NCI-H187 treated with DMSO at 0.1 percent for 48 hours (cell line): ENCODE measurements at places on chromosomes 12 and 14.

GRCh38 chr14:103108749-103109207 lies 14.3 kb downstream of the EXOC3L4 start:
- no peak for DNase-seq

- no peak for DNase-seq
These were observed 2.3 kb upstream of the ZNF384 start for GRCh38 chr12:6691473-6691872.

DNA sequence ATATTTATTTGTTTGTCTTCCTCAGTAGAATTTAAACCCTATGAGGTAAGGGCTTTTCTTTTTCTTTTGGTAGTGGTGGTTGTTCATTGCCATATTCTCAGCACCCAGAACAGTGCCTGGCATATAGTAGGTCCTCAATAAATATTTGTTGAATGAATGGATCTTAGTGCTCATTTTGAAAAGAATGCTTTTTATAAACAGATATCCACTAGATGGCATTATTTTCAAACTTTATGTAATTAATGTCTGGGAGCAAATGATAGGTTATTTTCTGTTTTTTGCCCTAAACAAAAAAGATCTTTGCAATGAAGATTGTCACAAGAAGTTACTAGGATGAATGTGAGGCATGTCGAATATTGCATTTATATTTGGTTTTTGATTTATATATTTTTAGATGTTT lies 64.1 kb downstream of the RAD51B start:
- DNase-seq, result no peak

GRCh38 chr12:94674835-94675234 lies 24.5 kb upstream of the TMCC3 start:
- DNase-seq, result no peak

GRCh38 chr14:38243696-38244240 lies 12.1 kb downstream of the CLEC14A start:
- DNase-seq, result no peak

DNA sequence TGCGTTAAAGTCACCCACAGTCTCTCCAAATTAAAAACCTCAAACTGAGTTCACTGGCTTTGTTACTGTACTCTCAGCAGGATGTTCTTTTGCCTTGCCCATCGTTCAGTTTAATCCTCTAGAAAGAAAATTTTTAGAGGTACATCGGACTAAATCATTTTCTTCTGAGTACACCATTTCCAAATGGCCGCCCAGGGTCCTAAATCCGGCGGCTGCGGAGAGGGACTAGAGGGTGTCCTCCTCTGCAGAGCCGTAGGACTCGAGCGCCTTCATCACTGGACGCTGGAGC lies 1.4 kb downstream of the LIN7A start:
- no peak for DNase-seq

GRCh38 chr12:129246630-129247029 lies 393.4 kb downstream of the GLT1D1 start:
- no peak for DNase-seq

GRCh38 chr14:95263527-95264231 lies 56.0 kb downstream of the CLMN start:
- no peak for DNase-seq

DNA sequence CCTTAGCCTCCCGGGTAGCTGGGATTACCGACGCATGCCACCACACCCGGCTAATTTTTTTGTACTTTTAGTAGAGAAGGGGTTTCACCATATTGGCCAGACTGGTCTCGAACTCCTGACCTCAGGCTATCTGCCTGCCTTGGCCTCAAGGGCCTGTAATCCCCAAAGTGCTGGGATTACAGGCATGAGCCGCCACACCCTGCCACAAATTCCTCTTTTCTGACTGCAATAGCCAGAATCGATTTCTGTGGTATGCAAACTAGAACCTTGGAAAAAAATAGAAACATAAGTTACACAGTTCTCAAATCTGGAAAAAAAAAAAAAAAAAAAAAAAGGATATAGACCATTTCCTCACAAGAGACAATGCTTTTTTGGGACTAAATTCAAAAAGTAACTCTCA lies 184.6 kb upstream of the EGLN3 start:
- DNase-seq, result no peak

DNA sequence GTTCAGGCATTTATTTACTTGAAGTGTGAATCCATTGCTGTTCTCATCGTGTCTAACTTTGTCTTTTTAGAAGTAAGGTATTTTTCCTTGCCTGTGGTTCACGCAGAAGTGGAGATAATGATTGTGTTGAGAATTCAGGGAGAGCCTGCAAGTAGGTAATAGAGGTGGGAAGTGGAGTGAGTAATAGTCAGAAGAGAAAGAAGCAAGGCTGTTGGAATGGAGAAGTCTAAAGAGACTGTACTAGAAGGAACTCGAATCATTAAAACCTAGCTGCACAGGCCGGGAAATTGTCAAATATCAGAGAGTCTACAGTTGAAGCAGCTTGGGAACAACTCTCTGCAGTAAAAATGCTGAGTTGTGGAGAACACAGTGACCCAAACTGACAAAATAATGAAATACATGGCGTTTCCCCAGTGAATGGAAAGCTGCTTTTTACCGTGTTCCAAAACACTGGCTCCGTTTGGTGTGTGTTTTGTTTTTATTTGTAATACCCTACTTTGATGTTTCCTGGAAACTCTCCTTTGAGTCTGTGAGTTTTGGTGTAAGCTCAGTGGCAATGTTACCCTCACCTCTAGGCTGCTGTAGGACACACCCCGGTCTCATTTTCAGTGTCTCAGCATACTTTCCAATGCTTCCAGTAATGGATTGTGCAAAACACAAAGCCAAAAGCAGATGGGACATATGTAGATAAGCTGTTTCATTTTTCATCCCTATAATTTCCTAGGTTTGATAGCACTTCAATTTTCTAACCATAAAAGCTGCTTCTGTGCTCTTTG lies 146.6 kb downstream of the CRADD start:
- no peak for DNase-seq

DNA sequence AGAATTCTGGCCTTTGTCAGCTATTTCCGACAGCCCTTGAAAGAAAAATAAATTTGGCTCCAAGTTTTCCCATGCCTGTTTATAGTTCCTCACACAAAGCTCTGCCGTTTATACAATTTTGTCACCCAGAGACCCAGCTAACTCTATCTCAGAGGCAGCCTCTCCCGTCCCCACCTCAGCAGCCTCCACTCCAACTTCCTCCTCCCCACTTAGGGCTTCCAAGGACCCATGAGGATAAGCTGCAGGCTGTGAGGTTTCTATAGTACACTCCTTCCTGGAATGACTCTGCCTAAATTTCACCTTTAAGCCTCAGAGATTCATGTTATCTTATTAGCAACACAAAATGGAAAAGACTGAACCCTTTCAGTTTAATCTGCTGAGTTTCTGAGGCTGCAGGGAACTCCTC lies 71.8 kb downstream of the TTC9 start:
- no peak for DNase-seq

- DNase-seq, result no peak
These were observed 3.8 kb upstream of the SIVA1 start for GRCh38 chr14:104749111-104749649.

- no peak for DNase-seq
These were observed 1.4 kb downstream of the NFKBIA start for GRCh38 chr14:35403114-35403602.

DNA sequence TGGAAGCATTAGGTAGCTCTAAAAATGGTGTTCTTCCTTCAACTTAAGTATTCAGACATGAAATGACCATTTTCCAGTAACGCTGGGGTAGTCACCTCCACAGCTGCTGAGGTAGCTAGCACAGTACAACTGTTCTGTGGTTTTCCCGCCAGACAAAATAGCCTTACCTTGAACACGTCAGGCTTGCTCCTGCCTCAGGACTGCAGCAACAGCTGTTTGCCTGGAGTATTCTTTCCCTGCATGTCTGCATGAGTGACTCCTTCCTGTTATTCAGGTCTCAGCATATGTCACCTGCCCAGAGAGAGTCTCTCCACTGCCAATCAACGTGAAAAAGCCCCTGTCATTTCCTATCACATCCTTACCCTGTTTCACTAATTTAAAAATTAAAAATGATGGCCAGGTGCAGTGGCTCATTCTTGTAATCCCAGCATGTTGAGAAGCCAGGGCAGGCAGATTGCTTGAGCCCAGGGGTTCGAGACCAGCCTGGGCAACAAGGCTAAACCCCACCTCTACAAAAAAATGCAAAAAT lies 37.9 kb downstream of the WDR89 start:
- no peak for DNase-seq

GRCh38 chr14:47691829-47692228 lies 16.4 kb upstream of the MDGA2 start:
- no peak for DNase-seq

DNA sequence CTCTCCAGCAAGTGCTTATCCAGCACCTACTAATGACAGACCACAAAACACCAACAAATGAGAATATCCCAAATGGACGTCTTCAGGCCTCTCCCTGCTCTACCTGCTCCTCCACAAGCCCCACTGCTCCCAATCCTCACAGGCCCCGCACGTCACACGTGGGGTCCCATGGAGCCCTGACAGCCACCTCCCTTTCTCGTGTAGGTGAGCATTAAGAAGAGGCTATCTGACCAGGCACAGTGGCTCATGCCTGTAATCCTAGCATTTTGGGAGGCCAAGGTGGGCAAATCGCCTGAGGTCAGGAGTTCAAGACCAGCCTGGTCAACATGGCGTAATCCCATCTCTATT lies 5.4 kb downstream of the RIMBP2 start:
- no peak for DNase-seq

DNA sequence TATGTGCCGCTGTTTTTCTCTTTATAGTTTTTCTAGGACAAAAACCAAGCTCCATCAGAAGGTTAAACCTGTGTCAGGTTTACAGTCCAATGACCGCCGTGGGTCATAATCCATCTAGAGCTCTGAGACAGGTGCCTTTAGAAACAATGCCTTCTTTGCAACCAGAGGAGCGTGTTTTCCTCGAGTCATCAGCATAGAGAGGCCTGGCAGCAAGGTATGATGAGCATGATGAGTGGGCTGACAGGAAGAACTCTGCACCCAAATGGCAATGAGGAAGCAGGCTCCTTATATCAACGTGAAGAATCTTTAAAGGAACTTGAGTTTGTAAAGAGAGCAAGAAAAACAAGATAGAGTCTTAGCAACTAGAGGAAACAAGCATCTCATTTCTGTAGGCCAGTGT lies 60.5 kb upstream of the NUDT4 start:
- no peak for DNase-seq
